Panc1 (cell line): ENCODE measurements at places on chromosomes 16 and 17.

- DNase-seq: no peak
These were observed 34.3 kb downstream of the IL4R start for GRCh38 chr16:27347930-27348685.

DNA sequence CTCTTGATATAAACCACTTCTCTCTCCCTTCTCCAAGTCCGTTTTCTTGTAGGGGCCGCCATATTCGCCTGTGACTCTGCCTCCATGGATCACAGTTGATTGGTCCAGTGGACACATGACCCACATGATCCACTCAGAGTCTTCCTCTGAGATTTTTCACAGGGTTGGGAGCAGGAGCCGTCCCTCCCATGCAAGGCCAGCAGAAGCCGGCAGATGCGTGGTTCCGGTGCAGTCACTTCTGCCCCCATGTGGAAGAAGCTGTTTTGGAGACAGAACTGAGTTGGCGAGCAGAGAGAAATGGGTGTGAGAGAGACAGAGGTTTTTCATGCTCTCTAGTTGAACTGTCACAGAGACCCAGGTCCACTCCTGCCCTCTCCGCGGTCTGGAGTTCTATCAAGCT is 83.3 kb downstream of the C16orf95 start:
- DNase-seq: no peak

DNA sequence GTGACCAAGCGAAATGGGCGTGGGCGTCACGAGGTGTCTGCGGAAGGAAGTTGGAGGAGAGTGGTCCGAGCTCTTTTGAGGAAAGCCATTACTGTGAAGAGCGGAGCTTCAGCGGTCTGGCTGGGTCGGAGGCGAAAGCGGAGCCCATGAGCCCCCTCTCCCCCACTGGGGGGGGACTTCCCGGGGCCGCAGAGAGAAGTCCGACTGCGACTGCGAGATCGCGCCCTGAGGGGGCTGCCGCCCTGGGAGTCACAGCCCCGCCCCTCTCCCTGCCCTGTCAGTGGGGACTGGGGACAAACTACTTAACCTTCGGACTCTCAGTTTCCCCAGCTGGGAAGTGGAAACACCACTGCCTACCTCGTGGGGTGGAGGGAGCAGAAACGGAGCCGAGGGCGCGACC is 20.0 kb upstream of the ARL4D start:
- no peak for DNase-seq

DNA sequence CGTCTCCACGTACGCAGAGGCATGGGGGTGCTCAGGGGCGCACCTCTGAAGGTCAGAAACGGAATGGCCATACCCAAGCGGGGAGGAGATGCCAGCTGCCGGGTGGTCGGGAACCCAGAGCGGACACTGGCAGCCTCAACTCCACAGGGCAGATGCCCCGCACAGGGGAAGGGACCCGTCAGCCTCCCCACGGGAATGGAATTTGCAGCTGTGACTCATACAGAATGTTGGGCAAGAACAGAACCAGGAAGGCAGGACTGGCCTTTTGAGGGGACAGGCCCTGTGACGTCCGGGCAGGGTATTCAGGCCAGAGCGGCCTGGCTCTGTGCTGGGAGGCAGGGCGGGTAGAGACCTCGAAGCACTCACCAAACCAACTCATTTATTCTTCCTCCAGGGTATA is 7.5 kb downstream of the TK1 start:
- DNase-seq: no peak

GRCh38 chr17:54307351-54307750 is 484.6 kb downstream of the KIF2B start:
- no peak for DNase-seq
